ENCODE measurements at places on chromosomes 4 and X.

- DNase-seq, result no peak
Observed at GRCh38 chr4:70743731-70744130, 22.0 kb downstream of the RUFY3 start.

DNA sequence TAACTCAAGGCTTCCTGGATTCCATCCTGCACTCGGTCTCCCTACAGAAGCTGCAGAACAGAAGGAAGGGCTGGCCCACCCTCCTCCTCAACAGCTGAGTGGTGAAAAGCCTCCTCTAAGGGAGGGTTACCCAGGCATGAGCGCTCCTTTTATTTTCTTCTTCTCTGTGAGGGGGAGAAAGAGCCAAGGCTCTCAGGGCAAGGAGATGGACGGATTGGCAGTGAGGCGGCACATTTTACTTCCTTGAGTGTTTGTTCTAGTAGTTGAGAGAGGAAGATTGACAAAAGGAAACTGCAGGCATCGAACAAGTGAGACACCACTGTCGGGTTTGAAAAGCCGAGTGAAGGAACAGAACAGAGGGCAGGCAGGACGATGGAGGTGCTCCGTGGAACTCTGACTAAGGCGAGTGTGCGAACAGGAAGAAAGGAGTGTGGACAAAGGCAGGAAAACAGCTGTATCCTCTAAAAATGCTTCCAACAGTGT, 38.4 kb upstream of the STS start:
- no peak for DNase-seq

- DNase-seq, result no peak
Observed at GRCh38 chr4:144750348-144750747, 104.4 kb downstream of the HHIP start.

DNA sequence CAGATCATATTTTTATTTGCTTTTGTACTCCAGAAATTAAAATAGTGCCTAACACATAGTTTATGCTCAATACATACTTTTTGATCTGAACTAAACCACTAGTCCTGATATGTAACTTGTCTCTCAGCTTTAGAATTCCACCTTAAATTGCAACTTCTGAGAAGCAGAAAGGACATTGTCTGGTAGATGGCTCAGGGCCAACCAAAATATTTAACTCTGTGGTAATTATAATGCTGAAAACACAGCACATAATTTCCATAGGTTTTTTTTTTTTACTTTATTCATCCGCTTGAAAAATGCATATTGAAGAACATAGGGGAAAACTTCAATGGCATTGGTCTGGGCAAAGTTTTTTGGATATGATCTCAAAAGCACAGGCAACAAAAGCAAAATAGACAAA, 59.3 kb downstream of the AREG start:
- no peak for DNase-seq

- no peak for DNase-seq
Observed at GRCh38 chrX:11412715-11413623, 119.8 kb downstream of the AMELX start.

- no peak for DNase-seq
Observed at GRCh38 chrX:11190745-11191510, 79.8 kb downstream of the HCCS start.

- no peak for DNase-seq
Observed at GRCh38 chr4:83392562-83392961, 57.9 kb upstream of the HPSE start.

DNA sequence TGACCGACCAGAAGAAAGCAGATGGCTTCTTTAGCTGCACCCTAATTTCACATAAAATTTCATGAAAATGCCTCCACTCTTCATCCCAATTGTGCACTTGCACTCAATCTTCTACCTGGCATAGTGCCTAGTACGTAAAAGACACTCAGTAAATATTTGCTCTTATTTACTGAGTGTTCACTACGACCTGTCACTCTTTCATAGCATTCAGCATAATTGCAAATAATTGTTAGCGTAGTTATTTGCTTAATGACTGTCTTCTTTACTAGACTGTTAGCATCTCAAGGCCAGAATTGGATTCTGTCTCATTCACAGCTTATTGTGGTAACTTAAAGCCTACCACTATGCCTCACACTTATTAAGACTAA, 130.2 kb downstream of the ENOX2 start:
- DNase-seq, result no peak

- DNase-seq, result peak; percentile 58
Observed at GRCh38 chr4:6942238-6942800, 32.7 kb downstream of the TBC1D14 start.

GRCh38 chrX:128769495-128769894, 717.3 kb upstream of the ACTRT1 start:
- DNase-seq, result no peak

GRCh38 chr4:176011529-176011928, 54.1 kb upstream of the WDR17 start:
- DNase-seq, result no peak

- no peak for DNase-seq
Observed at GRCh38 chrX:44937606-44938005, 64.6 kb downstream of the KDM6A start.

All from T-helper 2 cell (primary cell).